ENCODE measurements at places on chromosomes 12 and 14. TPM values are rescaled to one million over a fixed set of nuclear protein-coding genes. Genes with fewer than 3 reads are reported as not detected.

PDE3A gene
- 2.3 TPM for total RNA-seq

DNA sequence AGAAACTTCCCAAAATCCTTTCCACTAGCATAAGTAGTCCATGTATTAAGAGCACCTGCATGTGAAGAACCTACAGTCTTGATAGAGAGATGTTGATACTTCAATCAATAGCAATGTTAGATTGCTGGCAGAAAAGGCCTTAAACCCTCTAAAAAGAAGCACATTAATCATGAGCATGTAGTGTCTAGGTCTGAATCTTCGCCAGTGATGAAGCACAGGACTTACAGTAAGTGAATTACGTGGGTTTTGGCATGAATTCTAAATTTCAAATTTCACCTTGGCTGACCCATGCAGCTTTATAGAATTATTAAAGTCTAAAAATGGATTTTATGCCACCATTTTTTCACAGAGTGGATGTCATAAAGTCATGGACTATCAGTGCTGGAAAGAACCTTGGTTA, 791.6 kb upstream of the NOVA1 start:
- DNase-seq = no peak
- H3K36me3 ChIP-seq = no peaks in the 10 kb centered on the region
- H3K4me1 ChIP-seq = no peaks in the 10 kb centered on the region
- no peak overlapping the region for H3K27ac ChIP-seq
- no peaks in the 10 kb centered on the region for H3K27me3 ChIP-seq

RNASE2 gene
- total RNA-seq = 0.69 TPM

PROX2 gene
- total RNA-seq = not detected

IFT43 gene
- not detected for total RNA-seq

COCH gene
- total RNA-seq = 79.3 TPM

GABARAPL1 gene
- 7.9 TPM for total RNA-seq

NPAS3 gene
- total RNA-seq = not detected

NANOG gene
- total RNA-seq = not detected

- H3K4me1 ChIP-seq = no peaks in the 10 kb centered on the region
- no peak for DNase-seq
- no peaks in the 10 kb centered on the region for H3K36me3 ChIP-seq
- no peaks in the 10 kb centered on the region for H3K27me3 ChIP-seq
- no peak overlapping the region for H3K27ac ChIP-seq
- no peak overlapping the region for H3K4me3 ChIP-seq
Measured at GRCh38 chr12:38282886-38283285, 33.7 kb upstream of the ALG10B start.

DNA sequence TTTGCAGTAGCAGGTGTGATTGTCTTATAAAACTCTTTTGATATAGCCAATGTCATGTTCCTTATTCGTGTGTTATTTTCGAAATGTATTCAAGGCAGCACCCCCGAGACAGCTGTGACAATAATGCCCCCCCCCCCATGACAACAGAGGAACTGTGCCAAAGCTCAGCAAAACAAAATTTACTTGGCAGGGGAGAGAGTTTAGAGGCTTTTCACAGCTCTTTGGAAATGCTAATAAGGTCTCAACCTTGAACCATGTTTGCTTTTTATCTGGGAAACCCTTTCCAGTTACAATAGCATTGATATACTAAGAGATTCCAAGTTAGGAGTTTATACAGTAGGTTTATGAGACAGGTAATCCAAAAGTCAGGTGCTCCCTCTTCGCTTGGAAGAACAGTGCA, 56.4 kb upstream of the USP44 start:
- H3K27me3 ChIP-seq = no peaks in the 10 kb centered on the region
- DNase-seq = peak; percentile 18
- no peaks in the 10 kb centered on the region for H3K36me3 ChIP-seq
- H3K4me3 ChIP-seq = no peak overlapping the region
- H3K27ac ChIP-seq = no peak overlapping the region

GRCh38 chr14:88882236-88882635, 57.8 kb downstream of the TTC8 start:
- peak; percentile 5 for DNase-seq
- peaks cover 14% of the 10 kb centered on the region for H3K4me1 ChIP-seq
- no peak overlapping the region for H3K4me3 ChIP-seq
- no peaks in the 10 kb centered on the region for H3K36me3 ChIP-seq

MANSC4 gene
- not detected for total RNA-seq

DNA sequence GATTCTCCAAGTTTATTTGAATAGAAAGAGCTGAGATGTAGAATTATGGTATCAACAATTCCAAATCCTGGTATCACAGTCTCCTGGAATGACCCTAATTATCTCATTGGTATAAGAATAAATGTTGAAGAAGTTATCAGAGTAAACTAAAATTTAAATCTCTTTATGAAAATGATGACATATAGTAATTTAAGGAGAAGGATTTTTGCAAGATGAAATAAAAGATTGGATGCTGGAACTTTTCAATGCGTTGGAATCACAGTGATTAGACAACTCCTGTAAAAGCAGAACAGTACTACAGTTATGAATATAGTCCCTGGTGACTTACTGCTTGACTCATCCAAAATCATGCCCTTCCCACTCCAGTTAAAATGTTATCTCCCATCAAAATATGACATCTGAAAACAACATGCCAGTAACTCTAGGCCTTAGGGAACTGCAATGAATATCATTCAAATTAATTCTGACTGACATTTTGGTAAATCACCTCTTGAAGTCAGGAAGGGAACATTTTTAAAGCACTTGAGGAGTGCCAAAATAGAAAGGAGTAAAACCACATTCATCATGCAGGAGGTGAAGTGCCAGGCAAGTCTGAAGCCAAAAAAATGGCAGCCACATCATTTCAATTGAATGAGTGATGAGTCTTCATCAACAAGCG, 197.8 kb upstream of the PRKD1 start:
- H3K27ac ChIP-seq = no peak overlapping the region
- no peaks in the 10 kb centered on the region for H3K27me3 ChIP-seq

DNA sequence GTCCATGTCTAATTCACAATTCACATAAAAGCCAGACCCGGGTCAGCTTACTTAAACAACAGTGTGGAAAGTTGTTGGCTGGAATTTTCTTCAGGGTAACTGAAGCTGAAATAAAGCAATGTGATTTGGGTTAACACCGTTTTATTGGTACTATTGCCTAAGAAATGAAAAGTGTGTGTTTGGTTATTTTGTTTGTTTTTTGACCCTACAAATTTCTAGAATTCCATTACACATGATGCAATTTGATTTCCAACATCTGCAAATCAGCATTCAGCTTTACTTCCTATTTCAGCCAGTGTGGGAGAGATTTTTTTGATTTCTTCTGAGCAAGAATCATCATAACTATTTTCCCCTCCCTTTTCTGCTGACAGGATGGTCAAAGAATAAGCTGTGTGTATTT, 45.7 kb upstream of the CLMN start:
- H3K36me3 ChIP-seq = no peaks in the 10 kb centered on the region
- no peak overlapping the region for H3K27ac ChIP-seq
- H3K4me1 ChIP-seq = peaks cover 51% of the 10 kb centered on the region
- no peak overlapping the region for H3K4me3 ChIP-seq
- H3K27me3 ChIP-seq = no peaks in the 10 kb centered on the region

AGAP2 gene
- total RNA-seq = 0.81 TPM

- H3K4me3 ChIP-seq = no peak overlapping the region
- peaks cover 23% of the 10 kb centered on the region for H3K36me3 ChIP-seq
- DNase-seq = peak; percentile 9
- H3K27ac ChIP-seq = no peak overlapping the region
- H3K4me1 ChIP-seq = 0 out of 2 replicates have a peak, but pooled peaks cover 5% of the 10 kb centered on the region
- H3K27me3 ChIP-seq = no peaks in the 10 kb centered on the region
Measured at GRCh38 chr12:62291864-62292760, 31.9 kb downstream of the USP15 start.

ISCA2 gene
- total RNA-seq = 43.4 TPM

ERP27 gene
- 5.1 TPM for total RNA-seq

GNB3 gene
- total RNA-seq = 0.17 TPM

DNA sequence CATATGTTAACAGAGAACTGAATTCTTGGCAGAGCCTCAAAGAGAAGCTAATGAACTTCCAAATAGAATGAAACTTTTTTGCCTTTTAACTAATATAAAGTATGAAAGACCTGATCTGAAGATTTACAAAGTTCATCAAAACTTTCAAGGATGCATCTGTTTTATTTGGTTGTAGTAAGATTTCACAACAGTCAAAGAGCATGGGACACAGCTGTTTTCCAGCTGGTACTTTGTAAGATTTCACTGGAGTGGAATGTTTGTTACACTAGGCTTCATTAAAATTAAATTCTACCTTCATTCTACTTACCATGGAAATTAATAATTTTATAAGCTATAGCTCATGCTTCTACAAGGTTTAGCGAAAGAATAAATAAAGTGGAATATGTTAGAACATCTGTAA, 351.2 kb downstream of the SLC6A15 start:
- H3K4me3 ChIP-seq = no peak overlapping the region
- H3K36me3 ChIP-seq = no peaks in the 10 kb centered on the region
- no peak overlapping the region for H3K27ac ChIP-seq

GRCh38 chr12:28189784-28190320, 404 bp upstream of the CCDC91 start:
- DNase-seq = no peak
- H3K27ac ChIP-seq = peak overlapping the region; percentile 84
- peak overlapping the region; percentile 83 for H3K4me3 ChIP-seq
- no peaks in the 10 kb centered on the region for H3K36me3 ChIP-seq
- H3K27me3 ChIP-seq = no peaks in the 10 kb centered on the region
- H3K4me1 ChIP-seq = peaks cover 26% of the 10 kb centered on the region

SCNN1A gene
- 1.5 TPM for total RNA-seq

DNA sequence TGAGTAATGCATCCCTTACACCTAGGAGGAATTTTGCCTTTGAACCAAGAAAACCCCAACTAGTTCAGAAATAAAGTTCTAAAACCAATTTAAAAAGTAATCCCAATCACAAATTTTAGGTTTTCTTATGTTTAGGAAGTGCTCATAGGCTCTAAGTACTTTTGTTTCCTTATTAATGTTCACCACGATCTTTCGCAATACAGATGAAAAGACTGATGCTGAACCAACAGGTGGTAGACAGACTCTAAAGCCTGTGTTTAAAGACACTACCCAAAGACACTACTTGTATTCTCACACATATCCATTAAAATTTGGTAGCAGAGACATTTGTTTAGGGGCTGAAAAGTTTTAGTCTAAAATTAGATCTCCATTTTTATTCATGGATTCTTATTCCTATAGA, 10.6 kb upstream of the PHLDA1 start:
- no peaks in the 10 kb centered on the region for H3K27me3 ChIP-seq
- H3K36me3 ChIP-seq = no peaks in the 10 kb centered on the region
- no peak for DNase-seq

DNA sequence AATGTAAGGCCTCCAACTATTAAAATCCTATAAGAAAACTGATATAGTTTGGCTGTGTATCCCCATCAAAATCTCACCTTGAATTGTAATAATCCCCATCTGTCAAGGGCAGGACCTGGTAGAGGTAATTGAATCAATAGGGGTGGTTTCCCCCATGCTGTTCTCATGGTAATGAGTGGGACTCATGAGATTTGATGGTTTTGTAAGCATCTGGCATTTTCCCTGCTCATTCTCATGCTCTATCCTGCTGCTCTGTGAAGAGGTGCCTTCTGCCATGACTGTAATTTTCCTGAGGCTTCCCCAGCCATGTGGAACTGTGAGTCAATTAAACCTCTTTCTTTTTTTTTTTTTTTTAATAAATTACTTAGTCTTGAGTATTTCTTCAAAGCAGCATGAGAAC, 31.9 kb downstream of the TSPAN19 start:
- no peaks in the 10 kb centered on the region for H3K27me3 ChIP-seq
- H3K36me3 ChIP-seq = no peaks in the 10 kb centered on the region
- no peak overlapping the region for H3K4me3 ChIP-seq
- H3K4me1 ChIP-seq = no peaks in the 10 kb centered on the region
- no peak for DNase-seq

GRCh38 chr14:42090122-42090521, 483.4 kb downstream of the LRFN5 start:
- H3K36me3 ChIP-seq = no peaks in the 10 kb centered on the region
- H3K27me3 ChIP-seq = no peaks in the 10 kb centered on the region

GALNT16 gene
- 0.82 TPM for total RNA-seq

DPF3 gene
- 0.60 TPM for total RNA-seq

TAS2R20 gene
- 2.9 TPM for total RNA-seq

CCDC38 gene
- 0.18 TPM for total RNA-seq

ZBTB25 gene
- total RNA-seq = 3.5 TPM

- H3K4me3 ChIP-seq = no peak overlapping the region
- H3K27me3 ChIP-seq = no peaks in the 10 kb centered on the region
- H3K27ac ChIP-seq = no peak overlapping the region
- H3K36me3 ChIP-seq = no peaks in the 10 kb centered on the region
- peaks cover 11% of the 10 kb centered on the region for H3K4me1 ChIP-seq
Measured at GRCh38 chr12:69524755-69525469, 54.7 kb downstream of the FRS2 start.

- no peaks in the 10 kb centered on the region for H3K27me3 ChIP-seq
- H3K27ac ChIP-seq = no peak overlapping the region
- no peaks in the 10 kb centered on the region for H3K4me1 ChIP-seq
Measured at GRCh38 chr12:75172611-75173010, 37.0 kb downstream of the KCNC2 start.

GRCh38 chr12:5489760-5490406, 58.0 kb downstream of the NTF3 start:
- H3K27me3 ChIP-seq = no peaks in the 10 kb centered on the region
- no peak overlapping the region for H3K27ac ChIP-seq
- DNase-seq = no peak
- H3K36me3 ChIP-seq = no peaks in the 10 kb centered on the region
- no peak overlapping the region for H3K4me3 ChIP-seq

- H3K4me3 ChIP-seq = no peak overlapping the region
- no peaks in the 10 kb centered on the region for H3K27me3 ChIP-seq
- H3K27ac ChIP-seq = peak overlapping the region; percentile 25
- peaks cover 45% of the 10 kb centered on the region for H3K4me1 ChIP-seq
- no peaks in the 10 kb centered on the region for H3K36me3 ChIP-seq
Measured at GRCh38 chr14:92033906-92034687, 5.8 kb downstream of the TRIP11 start.

DNA sequence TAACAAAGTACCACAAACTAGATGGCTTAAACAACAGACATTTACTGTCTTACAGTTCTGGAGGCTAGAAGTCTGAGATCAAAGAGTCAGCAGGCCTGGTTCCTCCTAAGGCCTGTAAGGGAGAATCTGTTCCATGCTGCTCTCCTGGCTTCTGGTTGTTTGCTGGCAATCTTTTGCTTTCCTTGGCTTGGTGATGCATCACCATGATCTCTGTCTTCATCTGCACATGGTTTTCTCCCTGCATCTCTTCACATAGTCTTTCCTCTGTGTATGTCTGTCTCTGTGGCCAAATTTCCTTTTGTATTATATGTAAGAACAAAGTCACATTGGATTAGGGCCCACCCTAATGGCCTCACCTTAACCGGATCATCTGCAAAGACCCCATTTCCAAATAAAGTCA, 168.5 kb downstream of the CAPZA3 start:
- no peak for DNase-seq
- H3K4me3 ChIP-seq = no peak overlapping the region
- H3K4me1 ChIP-seq = no peaks in the 10 kb centered on the region
- no peak overlapping the region for H3K27ac ChIP-seq

GRCh38 chr14:34450958-34451357, 11.1 kb downstream of the SPTSSA start:
- H3K36me3 ChIP-seq = peaks cover 29% of the 10 kb centered on the region
- H3K4me1 ChIP-seq = peaks cover 59% of the 10 kb centered on the region
- DNase-seq = no peak
- H3K4me3 ChIP-seq = no peak overlapping the region
- H3K27me3 ChIP-seq = no peaks in the 10 kb centered on the region
- H3K27ac ChIP-seq = peak overlapping the region; percentile 50
